ENCODE measurements at places on chromosomes 4 and X. TPM values are rescaled to one million over a fixed set of nuclear protein-coding genes. Genes with fewer than 3 reads are reported as not detected.

MAGEB17 gene
- total RNA-seq = not detected

STOX2 gene
- 17.5 TPM for total RNA-seq

DDIT4L gene
- total RNA-seq = 1.1 TPM

HSFX1 gene
- 2.9 TPM for total RNA-seq

GPR50 gene
- total RNA-seq = not detected

KIT gene
- 1.4 TPM for total RNA-seq

SHISA3 gene
- 9.2 TPM for total RNA-seq

SLC25A31 gene
- total RNA-seq = not detected

- DNase-seq = no peak
Measured at GRCh38 chr4:126440297-126440696, 1125.5 kb downstream of the FAT4 start.

DNA sequence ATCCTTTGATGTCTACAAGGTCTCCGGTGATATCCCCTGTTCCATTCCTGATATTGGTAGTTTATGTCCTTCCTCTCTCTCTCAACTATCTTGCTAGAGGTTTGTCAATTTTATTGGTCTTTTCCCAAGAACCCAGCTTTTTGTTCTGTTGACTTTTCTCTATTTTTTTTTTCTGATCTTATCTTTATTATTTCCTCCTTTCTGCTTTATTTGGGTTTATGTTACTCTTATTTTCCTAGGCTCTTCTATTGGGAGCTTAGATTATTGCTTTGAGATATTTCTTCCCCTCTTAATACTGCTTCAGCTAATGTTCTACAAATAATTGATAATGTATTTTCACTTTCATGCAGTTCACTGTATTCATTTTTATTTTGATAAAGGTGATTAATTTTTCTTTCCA lies 44.2 kb downstream of the EIF2S3 start:
- DNase-seq = no peak

DNA sequence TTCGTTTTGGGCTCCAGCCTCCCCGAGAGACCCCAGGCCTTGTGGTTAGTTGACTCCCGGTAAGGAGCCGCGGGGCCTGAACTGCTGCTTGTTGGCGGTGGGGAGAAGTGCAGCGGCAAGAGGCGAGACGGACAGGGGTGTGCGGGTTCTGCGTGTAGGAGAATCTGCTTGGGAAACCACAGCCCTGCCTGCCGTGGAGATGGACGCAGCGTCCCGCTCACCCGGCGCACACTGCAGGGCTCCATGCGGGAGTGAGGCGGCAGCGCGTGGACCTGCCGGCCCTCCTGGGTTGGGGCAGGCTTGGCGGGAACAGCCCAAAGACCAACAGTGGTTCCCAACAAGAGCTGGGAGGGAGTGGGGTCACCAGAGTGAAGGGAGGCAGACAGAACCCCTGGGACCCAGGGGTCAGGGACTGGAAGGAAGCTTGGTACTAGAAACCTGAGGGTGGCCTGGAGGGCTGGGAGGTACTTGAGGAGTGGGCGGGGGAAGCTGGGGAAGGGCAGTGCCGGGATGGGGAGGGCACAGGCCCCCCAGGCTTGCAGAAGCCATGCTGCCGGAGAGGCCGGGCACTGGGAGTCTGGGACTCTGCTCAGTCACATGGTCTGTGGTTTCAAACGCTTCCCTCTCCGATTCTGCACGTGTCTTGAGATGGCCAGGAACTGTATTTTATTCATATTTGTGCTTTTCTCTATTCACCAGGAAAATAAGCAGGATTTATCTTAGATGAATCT lies 70.8 kb downstream of the RGS12 start:
- DNase-seq = no peak

GRCh38 chr4:181959121-181959520 lies 284.1 kb upstream of the TENM3 start:
- no peak for DNase-seq

GRCh38 chr4:153297116-153297515 lies 47.4 kb upstream of the MND1 start:
- DNase-seq = no peak

DNA sequence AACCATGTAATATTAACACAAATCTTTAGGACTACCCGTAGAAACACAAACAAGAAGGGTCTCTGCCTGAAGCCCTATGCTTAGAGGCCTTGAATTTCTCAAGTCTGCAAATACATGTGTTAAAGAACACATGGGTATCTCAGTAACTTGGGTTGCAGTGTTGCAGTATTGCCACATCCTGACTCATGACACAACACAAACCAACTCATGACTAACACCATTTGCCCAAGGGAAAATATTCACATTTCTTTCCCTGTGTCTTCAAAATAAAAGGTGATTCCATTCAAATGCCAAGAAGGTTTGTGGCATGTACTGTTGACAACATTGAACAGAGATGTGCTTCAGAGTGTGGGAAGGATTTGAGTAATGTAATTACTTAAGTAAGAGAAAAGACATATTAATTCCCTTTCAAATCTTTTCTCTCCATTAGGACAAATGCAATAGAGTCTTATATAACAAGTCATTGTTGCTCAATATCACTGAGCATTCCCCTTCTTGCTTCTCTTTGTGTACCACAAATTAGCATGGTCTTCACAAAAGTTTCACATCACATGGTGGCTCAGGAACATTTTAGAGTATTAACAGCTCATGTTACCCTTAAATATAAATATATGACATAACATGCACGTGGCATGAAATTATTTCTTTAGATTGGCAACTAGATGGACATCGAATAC lies 487.1 kb downstream of the STPG2 start:
- no peak for DNase-seq

- DNase-seq = peak; percentile 37
Measured at GRCh38 chrX:134604701-134605311, 53.5 kb downstream of the PLAC1 start.

DNA sequence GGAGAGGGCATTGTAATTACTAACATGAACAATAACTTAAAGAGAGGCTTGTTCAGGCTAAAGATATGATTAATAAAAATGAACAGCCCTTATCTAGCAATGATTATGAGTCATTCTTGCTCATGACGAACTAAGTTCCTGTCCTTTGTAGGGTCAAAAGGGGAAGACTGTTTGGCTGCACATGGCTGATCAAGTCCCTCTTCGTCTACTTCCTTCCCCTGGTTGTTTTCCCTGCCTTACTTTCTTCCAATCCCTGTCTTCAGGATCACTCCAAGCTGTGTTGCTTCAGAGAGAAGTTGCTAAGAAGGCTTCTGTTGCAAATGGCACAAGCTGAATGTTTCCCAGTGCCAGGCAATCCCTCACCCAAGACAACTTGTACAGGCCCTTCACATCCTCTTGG lies 115.0 kb upstream of the HS3ST1 start:
- DNase-seq = no peak

DNA sequence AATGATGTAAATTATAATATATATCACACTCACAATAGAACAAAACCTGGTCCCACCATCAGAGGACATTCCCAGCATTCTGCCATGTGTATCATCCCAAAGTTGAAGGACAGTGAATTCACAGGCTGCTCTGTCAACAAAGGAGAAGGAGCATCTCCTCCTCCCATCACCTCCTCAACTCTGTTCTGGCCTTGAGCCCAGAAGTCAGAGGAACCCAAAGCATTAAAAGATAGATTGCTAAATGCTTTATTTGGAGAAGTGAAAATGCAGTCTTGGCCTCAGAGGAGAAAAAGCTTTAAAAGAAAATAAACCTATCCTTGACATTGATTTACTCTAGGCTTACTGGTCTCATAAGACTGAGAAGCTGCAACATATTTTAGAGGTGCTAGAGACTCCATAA lies 268.8 kb upstream of the RASGEF1B start:
- DNase-seq = no peak

DNA sequence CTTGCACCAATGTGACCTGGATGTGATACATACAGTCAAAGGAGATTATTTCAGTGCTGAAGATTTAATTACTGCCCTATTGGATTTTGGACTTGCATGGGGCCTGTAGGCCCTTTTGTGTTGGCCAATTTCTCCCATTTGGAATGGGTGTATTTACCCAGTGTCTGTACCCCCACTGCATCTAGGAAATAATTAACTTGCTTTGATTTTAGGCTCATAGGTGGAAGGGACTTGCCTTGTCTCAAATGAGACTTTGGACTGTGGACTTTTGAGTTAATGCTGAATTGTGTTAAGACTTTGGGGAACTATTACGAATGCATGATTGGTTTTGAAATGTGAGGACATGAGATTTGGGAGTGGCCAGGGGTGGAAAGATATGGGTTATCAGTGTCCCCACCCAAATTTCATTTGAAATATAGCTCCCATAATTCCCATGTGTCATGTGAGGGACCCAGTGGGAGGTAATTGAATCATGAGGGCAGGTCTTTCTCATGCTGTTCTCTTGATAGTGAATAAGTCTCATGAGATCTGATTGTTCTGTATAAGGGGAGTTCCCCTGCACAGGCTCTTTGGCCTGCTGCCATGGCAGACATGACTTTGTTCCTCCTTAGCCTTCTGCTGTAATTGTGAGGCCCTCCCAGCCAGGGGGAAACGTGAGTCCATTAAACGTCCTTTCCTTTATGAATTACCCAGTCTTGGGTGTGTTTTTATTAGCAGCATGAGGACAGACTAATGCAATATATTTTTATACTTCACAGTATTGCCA lies 362.2 kb upstream of the SPANXN4 start:
- DNase-seq = no peak

DNA sequence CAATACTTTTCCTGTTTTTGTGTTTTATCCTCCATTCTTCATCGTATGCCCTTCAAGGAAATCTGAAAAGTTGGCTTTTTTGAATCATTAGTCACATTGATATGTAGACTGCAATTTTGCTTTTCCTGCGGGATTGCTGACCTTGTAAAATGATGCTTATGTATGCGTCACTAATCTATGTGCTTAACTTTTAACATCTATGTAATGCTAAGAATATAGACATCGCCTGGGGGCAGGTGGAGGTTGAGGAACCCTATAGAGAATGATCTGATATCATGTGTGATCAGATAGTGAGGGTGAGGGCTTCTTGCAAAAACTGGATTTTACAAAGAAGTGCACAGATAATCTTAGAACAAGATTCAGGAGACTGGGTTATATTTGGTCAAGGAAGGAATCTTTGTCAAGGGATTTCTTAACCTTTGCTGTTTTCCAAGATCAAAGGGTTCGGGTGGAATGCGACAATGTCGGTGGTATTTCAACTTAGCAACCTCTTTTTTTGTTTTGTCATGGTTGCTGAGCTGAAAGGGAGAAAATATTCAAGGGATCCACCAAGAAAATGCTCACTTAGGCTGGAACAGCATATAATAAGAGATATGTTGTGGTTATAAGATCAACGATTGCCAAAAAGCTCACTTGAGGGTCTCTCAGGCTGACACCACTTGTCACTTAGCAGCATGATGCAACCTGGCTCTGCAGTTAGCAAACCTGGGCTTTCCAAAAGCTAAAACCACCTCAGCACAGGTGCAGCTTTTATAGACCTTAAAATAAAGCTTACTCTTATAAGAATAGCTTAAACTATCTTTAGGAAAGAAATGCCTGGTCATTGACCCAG lies 70.6 kb upstream of the PUDP start:
- DNase-seq = no peak

- peak; percentile 53 for DNase-seq
Measured at GRCh38 chr4:7822877-7823276, 116.8 kb downstream of the AFAP1 start.

- DNase-seq = no peak
Measured at GRCh38 chr4:91963486-91963885, 340.3 kb upstream of the GRID2 start.

DNA sequence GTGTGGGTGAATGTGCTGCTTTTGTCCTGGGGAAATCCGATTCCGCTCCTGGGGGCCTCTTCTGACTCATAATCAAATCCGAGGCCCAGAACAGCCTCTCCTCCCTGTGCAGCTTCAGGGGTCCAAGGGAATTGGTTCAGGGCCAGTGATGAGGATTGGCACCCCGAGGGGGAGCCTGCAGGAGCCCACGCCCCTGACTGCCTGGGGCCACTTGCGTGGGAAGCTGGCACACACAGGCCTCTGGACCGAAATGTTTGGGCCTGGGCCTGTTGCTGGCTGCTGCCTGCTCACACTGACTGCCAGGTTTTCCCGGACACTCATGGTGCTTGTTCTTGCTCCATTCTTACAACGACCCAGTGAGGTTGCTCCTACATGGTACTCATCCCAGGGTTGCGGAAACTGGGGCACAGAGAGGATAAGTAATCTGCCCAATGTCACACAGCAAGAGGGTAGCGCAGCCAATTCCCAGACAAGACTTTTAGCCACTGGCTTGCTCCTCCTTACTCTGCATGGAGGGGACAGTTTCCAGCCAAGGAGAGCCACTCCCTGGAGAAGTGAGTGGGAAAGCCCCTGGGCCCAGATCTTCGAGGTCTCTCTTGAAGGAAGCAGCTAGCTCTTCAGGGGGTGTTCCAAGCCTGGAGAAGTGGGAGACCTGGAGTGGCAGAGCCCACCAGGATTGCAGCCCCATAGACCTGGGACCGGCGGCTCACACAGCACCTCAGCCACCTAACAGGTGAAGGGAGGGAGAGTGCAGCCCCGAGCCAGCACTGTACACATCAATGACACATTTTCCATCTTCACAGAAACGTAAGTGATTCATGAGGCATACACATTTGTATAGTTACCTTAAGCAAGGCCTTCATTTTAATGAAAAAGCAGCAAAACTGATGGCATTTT lies 20.3 kb downstream of the CFAP99 start:
- peak; percentile 6 for DNase-seq

GRCh38 chr4:7161721-7162214 lies 30.6 kb upstream of the SORCS2 start:
- no peak for DNase-seq

GRCh38 chrX:44265559-44265958 lies 77.9 kb downstream of the EFHC2 start:
- no peak for DNase-seq

DNA sequence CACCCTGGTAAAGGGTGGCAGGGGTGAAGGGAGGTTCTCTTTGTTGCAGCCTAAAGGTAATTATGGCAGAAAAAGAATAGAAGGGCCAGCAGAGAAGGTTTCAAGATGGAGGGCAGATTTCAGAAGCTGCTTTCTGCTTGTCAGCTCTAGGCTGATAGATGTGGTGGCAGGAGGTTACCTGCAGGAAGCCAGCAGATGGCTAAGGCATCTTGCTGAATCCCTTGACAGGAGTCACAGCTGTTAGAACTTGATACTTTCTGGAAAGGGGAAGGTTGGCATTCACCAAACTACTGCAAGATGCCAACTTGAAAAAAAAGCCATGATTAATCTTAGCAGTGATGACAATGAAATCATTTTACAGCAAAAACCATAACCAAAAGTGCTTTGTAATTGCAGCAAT lies 69.5 kb upstream of the CBLL2 start:
- DNase-seq = no peak

- DNase-seq = no peak
Measured at GRCh38 chrX:150464001-150464400, 100.9 kb downstream of the MAMLD1 start.

- peak; percentile 43 for DNase-seq
Measured at GRCh38 chr4:1469607-1470392, 63.6 kb upstream of the NKX1-1 start.

- DNase-seq = no peak
Measured at GRCh38 chr4:140300271-140300970, 73.0 kb upstream of the SCOC start.

DNA sequence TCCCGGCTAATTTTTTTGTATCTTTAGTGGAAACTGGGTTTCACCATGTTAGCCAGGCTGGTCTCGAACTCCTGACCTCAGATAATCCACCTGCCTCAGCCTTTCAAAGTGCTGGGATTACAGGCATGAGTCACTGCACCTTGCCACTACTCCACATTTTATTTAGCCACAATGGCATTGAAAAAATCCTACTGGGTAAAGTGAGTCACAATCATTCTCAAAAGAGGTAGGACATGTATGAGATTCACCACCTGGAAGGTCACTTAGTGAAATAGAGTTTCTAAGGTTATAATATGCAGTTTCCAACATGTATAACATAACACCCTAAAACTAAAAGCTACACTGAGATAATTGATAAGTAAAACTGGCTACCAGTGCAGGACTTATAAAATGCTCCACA lies 159.2 kb downstream of the BTC start:
- no peak for DNase-seq

- peak; percentile 70 for DNase-seq
Measured at GRCh38 chrX:150507251-150507856, 61.1 kb upstream of the MTM1 start.

Data from right cardiac atrium (tissue), 5 donors.